ENCODE measurements at places on chromosomes 13 and 19.

DNA sequence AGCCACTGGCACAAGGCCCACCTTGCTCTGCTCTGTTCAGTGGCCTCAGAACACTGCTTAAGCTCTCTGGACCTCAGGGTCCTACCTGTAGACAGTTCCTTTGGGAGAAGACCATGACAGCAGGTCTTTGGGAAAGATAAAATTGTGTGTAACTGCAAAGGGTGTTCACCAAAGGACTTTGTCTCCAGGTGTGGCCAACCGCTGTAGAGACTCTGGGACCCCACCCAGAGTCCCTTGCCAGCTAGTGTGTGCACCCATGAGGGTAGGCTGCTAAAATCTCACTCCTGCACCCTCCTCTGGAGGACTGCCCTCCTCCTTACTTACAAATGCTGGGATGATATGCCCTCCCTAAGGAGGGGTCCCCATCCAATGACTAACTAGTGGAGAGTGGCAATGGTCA, 211.2 kb downstream of the TSHZ3 start:
- DNase-seq, result no peak

DNA sequence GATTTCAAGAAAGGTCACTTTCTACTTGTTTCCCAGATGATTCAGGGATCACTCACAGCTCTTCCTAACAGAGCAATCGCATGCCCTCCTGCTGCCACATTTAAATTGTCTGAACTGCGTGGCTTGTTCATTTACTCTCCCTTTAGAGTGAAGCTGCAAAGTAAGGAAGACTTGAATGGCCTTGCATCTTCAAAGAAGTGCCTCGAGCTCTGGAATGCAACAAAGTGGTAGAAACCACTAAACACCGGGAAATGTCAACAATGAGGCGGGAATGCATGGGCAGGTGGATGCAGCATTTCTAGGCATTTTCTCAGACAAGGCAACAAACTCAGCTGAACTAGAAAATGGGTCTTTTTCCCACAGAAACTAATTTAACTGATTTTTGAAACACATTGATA, 10.3 kb upstream of the DACH1 start:
- DNase-seq, result no peak

GRCh38 chr13:111518161-111518792, 197.8 kb downstream of the TEX29 start:
- DNase-seq, result no peak

- DNase-seq, result no peak
Measured at GRCh38 chr13:44764302-44764692, 188.2 kb upstream of the TSC22D1 start.

- DNase-seq, result no peak
Measured at GRCh38 chr19:2043961-2044708, 6.9 kb downstream of the MKNK2 start.

DNA sequence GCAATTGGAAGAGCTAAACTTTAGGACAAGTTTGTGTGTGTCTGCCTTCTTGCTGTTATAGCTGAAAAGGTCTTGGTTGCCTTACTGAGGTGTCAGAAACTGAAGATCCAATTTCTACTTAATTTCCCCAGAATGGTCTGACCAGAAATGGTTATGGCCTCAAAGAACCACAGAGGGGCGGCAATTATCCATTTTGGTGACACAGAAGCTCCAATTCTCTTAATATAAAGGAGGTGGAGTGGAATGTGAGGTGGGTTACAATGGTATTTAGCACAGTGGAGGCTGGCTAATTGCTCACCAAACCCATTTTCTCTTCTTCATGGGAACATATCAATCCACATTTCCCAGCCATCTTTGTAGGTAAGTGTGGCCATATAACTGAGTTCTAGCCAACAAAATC, 1157.2 kb downstream of the OLFM4 start:
- no peak for DNase-seq

DNA sequence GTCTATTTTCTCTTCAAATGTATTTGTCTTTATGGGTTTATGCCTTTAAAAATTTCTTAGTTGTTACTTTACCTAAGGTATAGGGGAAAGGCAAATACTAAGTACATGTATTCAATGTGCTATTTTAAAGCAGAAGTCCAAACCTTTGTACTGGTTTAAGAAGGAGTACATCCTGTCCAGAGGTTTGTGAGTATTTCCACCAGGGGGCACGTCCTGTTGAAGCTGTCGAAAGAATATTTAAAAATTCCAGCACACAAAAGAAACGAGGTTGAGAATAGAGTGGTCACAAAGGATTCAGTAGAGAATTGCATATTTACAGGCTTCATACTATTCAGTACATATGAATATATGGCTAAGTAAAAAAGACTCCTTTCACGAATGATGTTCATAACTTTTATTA, 59.8 kb downstream of the URI1 start:
- DNase-seq, result no peak

DNA sequence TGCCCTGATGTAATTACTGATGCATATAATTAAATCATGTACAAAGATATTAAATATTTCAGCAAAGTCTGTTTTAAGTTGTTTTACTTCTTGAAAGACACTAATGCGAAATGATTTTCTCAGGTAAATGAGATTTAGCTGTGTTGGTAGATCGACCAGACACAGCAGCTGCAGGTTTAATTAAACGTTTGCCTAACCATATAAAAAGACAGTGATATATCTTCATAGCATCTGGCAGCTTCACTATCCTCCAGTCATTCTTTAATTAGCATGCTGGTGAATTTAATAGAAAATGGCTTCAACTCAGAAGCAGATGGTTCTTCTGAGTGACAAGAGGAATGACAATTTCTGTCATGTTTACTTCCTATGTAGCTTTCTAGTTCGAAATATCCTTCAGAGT, 69.3 kb downstream of the NHLRC3 start:
- DNase-seq, result no peak

GRCh38 chr19:32012886-32013631, 332.4 kb upstream of the ZNF507 start:
- DNase-seq, result no peak

- no peak for DNase-seq
Measured at GRCh38 chr13:26465514-26465913, 92.0 kb upstream of the WASF3 start.

GRCh38 chr13:24134231-24134630, 26.3 kb upstream of the SPATA13 start:
- DNase-seq, result no peak

Data from AG04449 (cell line).